Nephron progenitor cell (in vitro differentiated cells): ENCODE measurements at places on chromosomes 11 and 22.

DNA sequence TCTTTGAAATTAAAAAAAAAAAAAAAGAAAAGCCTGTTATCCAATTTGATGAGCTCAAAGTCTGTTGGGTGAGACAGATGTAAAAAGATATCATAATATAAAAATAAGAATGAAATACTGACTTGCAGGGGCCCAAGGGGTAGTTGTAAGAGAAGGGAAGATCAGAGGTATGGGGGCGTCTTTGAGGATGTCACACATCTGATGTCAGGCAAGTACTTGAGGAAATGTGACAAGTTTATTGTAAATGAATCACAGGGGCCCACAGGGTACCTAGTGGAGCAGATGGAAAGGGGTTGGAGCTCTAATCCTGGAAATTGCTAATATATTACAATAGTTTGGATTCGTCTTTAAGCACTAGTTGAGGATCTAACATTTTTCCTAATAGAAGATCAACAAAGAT lies 131.6 kb downstream of the MAML2 start:
- no peak for DNase-seq

- DNase-seq, result no peak
Measured at GRCh38 chr11:61671527-61671926, 8.7 kb upstream of the DAGLA start.

DNA sequence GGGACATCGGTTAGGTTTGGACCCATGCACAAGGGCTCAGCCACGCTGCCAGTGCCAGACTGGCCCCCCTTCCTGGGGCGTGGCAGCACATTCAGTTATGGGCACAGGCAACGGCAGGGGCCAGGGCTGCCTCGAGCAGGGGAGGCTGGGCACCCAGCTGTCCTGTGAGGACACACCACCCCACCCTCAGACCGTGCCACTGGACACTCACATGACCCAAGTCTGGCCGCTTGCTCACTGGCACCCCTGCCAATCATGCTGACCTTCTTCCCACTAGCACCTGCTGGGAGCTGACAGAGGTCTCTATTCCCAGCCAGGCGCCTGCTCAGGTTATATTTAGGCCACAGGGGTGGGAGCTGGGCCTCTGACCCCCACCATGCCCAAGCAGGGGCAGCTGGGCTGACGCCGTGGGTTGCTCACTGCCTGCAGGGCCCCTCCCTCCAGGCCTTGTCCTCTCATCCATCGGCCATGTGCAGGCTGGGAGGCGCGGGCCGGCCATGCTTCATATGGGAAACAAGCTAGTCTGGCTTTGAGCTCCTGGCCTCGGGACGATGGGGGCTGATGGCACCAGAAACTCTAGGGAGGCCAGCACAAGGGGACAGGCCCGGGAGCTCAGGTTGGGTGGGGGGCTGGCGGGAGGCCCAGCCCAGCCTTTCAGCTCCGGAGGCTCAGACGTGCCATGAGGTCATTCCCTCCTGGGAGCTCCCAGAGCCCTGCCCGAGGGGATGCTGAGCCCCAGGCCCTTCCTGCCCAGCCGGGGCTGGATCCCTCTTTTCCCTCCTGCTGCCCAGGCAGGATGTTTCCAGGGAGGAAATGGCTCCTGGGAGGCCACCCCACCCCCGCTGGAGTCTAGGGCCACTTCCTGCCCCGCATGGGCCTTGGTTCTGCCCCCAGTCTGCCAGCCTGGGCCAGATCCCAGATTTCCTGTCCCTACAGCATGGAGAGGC lies 15.2 kb upstream of the TBX1 start:
- no peak for DNase-seq

GRCh38 chr11:62108971-62109404 lies 14.8 kb upstream of the INCENP start:
- DNase-seq, result no peak

GRCh38 chr22:30167734-30168133 lies 78.8 kb downstream of the LIF start:
- no peak for DNase-seq

DNA sequence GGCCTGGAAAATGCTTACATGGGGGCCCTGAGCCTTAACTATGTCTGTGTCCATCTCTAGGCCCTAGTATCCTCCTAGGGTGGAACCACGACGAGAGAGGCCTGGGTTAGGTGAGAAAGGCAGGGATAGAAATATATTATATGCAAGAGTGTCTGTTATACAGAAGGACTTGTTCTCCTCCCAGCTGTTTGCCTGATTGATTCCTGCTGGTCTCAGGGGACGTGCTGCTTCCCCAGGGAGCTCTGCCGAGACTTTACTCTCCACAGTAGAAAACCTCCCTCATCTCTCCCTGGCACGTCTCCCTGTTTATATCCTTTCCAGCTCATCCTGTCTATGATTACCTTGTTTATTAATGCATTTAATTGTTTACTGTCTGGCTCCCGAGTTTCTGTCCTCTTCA lies 132.6 kb downstream of the MIAT start:
- no peak for DNase-seq

GRCh38 chr11:24234822-24235508 lies 261.9 kb upstream of the LUZP2 start:
- no peak for DNase-seq

- DNase-seq, result no peak
Measured at GRCh38 chr11:88447281-88447680, 109.7 kb upstream of the CTSC start.

- peak; percentile 73 for DNase-seq
Measured at GRCh38 chr22:29689880-29690213, 30.0 kb upstream of the CABP7 start.

DNA sequence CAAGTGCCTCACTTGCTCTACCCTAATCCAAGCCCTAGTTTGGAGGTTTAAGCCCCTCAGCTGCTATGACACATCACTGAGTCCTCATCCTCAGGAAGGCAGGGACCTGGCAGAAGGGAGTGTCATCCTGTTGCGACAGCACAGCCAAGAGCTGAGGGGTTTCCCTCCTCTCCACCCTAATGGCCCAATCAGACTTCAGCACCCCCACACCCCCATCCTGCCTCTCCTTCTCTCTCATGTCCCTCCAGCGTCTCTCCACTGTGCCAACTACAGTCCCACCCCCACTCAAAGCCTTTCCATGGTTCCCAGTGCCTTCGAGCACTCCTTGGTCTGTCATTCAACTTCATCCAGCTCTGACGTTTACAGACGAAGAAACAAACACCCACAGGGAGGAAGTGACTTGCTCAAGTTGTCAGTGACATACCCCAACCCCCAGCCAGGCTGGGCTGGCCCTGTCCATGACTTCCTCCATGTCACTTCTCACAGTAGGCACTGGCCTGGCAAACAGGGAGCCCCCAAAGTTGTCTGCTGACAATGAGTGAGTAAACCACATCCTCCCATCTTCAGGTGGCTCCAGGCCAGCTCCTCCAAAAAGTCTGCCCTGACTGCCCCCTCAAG lies 15.6 kb downstream of the ARAP1 start:
- no peak for DNase-seq

DNA sequence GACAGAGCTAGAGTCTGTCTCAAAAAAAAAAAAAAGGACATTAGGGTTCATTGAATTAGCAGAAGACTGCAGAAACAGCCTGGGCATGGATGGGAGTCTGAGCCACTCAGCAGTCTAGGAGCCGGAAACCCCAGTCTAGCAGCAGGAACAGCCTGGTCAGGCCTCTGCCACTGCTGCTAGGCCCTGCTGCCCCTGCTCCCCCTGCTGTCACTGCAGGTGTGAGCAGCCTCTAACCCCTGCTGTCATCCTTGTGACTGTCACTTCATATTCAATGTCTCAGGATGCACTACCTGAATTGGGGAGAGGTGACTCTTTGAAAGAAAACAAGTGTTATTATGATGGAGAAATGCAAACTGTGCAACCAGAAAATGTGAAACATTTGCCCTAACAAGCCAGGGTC lies 7.0 kb upstream of the DDX17 start:
- DNase-seq, result peak; percentile 14

DNA sequence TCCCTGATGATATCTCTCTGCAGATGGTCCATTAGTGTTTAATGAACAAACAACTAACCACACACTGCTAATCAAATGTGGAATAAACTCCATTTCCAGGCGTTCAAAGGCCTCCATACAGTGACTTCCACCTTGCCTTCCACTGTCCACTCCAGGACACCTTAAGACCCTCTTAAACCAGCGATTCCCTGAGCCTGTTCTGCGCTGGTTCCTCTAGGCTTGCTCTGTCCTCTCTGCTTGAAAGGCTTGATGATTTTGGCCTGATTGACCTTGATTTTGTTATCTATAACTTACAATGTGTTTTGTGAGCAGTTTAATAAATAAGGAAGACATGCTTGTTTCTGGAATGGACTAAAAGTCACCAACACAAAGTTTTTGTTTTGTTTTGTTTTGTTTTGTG lies 12.0 kb downstream of the OVCH2 start:
- DNase-seq, result no peak

DNA sequence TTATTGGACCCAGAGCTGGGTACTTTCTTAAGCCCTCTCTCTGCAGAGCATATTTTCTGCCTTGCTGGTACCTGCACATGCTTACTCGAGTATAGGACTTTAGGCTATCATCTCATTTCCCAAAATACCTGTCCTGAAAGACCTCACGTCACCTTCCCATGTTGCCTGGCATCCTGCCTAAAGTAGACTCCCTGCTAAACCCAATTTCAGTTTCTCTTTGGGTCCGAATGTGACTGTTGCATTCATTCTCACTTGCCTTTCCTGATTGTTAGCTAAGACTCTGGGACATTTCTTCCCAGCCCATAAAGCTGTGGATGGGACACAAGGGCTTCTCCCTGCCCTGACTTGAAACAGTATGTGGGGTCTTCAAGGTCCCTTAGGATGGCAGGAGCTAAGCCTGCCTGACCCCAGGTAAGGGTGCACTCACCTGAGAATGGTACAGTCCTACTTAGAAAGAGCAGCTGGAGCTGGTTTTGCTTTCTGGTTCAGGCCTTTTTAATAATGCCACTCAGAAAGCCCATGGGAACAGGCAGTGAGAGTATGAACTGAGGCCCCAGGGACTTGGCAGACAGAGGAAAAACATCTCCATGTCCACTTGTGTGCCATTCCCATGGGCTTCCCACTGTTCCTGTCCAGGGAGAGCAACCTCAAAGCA lies 12.9 kb downstream of the OR51E2 start:
- no peak for DNase-seq

DNA sequence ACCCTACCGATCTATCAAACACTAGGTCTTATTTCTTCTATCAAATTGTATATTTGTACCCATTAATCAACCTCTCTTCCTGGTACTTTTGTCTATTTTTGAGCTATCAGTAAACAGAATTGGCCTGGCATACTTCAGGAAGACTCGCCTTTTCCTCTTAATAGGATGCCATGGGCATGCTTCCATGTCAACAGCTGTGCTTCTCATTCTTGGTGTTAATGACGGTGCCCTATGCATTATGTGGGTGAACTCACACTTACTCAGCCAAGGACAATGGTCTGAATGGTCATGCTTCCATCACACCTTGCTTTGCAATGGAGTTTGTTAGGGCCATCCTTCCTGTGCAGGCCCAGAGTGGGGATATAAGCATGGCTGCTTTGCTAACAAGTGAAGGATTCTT lies 521.8 kb downstream of the MIAT start:
- DNase-seq, result no peak

GRCh38 chr22:31491218-31491962 lies 1.7 kb upstream of the EIF4ENIF1 start:
- DNase-seq, result no peak

GRCh38 chr11:128533472-128533871 lies 53.9 kb downstream of the ETS1 start:
- DNase-seq, result no peak

GRCh38 chr11:71129624-71130023 lies 122.8 kb downstream of the SHANK2 start:
- DNase-seq, result no peak

GRCh38 chr11:103889679-103890078 lies 146.8 kb upstream of the DDI1 start:
- no peak for DNase-seq

DNA sequence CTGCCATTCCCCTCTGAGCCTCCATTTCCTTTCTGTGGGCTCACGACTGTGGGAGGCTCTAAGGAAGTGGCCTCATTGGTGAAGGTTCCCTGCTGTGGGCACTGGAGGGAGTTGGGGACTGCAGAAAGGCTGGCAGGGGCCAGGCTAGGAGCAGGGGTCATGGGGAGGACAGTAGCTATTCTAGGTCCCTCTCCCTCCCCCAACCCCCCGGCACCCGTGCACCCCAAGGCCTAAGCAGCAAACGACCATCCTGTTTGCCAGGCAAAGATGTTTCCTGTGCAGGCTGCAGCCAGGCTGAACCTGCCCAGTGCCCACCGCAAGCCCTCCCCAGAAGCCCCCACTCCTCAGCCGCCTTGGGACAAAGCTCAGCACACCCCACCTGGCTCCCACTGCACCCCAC lies 189.4 kb downstream of the MN1 start:
- DNase-seq, result no peak

- DNase-seq, result peak; percentile 13
Measured at GRCh38 chr11:100220801-100221200, 466.3 kb upstream of the ARHGAP42 start.

GRCh38 chr22:47801541-47802245 lies 1039.2 kb downstream of the TBC1D22A start:
- no peak for DNase-seq

DNA sequence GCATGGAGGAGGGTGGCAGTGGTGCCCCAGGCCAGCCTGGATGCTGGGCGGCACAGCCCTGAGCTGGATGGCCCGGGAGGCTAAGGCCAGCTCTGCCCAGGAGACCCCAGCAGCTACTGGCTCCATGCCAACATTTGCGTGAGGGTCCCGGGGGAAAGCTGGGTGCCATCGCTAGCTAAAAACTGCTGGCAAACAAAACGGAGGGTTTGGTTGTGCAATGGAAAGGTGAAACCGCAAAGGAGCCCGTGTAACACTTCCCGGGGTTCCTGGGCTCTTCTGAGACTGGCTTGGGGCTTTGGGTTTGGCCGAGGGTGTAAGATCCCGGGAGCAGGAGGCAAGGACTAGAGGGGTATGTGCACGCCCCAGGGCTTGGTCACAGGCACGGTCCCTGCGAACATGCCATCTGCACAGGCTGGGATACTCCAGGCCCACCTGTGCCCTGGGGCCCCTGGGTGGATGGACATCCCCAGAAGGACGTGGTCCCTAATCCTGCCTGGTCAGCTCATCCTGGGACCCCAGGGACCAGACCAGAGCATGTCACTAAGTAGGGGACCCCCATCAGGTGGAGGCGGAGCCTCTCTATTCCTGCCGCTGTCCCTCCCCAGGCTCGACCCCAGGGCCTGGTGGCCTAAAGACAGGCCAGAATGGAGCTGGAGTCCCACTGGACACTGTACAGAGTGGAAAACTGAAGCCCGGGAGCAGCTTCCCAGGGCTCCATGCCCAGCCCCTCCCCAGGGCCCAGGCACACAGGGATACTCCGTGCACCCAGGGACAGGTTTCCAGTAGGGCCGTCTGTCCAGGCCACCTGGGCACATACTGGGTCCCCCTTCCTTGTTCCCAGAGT lies 44.6 kb downstream of the IGF2 start:
- DNase-seq, result no peak

GRCh38 chr11:44998051-44998450 lies 47.4 kb upstream of the TP53I11 start:
- no peak for DNase-seq

GRCh38 chr11:271319-271715 lies 6.9 kb upstream of the NLRP6 start:
- no peak for DNase-seq
